ENCODE measurements at places on chromosomes 3 and 15.

DNA sequence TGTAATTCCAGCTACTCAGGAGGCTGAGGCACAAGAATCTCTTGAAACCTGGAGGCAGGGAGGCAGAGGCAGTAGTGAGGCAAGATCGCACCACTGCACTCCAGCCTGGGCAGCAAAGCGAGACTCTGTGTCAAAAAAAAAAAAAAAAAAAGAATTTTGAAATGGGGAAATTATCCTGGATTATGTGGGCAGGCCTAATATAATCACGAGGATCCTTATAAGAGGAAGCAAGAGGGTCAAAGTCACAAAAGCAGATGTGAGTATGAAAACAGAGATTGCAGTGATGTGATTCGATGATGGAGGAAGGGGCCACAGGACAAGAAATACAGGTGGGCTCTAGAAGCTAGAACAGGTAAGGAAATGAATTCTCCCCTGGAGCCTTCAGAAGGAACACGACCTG is 159.6 kb downstream of the LEKR1 start:
- DNase-seq: no peak

DNA sequence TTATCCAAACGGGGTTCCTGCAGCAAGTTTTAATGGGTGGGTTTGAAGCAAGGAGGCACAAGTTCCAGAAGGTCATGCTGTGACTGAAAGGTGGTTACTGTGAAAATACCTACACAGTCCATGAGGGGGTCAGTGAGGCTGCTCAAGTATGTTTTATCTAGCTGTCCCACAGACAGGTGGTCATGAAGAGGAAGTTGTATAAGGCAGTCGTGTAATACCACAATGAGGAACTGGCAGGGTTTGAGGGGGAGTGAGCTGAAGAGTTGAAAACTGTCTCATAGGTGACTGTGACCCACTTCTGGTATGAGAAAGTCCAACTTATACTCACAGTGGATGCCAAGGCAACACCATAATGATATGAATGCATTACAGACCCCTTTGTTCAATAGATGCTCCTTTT is 856.8 kb downstream of the OTOL1 start:
- DNase-seq: no peak

GRCh38 chr3:72232331-72232730 is 447.4 kb upstream of the PROK2 start:
- no peak for DNase-seq

DNA sequence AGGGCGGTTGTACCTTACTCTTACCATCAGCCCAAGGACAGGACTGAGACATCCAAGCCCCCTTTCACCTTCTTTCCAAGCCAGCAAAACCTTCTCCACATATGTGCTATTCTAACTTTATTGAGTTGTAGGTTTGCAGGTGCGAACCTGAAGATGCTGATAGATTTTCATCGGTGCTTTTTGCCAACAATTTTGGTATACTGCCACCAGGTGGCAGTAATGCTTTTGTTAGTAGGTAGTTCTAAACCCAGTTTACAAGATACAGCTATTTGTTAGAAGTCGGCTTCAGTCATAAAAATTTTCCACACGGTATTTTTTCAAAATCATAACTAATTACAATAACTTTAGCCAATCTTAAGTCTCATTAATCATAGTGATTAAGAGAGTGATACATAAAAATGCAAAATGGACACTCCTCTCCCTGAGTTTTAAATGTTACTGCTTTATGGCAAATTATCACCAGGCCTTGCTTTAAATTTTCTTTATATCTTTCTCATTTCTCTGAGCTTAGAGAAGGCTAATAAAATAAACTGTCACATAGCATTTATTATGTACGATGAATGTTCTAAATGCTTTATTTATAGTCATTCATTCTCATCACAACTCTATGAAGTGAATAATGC is 636 bp downstream of the TBC1D21 start:
- peak; percentile 65 for DNase-seq

DNA sequence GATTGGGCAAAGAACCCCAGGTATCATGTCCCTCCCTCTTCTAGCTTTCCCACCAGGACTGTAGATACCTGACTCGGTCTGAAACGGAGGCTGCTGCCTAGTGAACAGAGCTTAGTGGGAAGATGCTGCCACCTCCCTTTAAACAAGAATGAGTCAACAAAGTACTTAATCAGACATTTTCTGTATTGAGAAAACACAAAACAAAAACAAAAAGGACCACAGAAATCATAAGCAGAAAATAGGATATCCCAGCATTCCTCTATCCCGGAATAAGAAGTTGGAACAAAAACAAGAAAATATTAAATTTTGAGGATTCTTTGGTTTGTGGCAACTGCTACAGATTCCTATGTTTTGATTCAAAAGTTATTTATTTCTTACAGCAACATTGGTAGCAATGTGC is 51.7 kb upstream of the COL8A1 start:
- peak; percentile 78 for DNase-seq

- no peak for DNase-seq
Observed at GRCh38 chr3:40096661-40097111, 212.8 kb upstream of the EIF1B start.

DNA sequence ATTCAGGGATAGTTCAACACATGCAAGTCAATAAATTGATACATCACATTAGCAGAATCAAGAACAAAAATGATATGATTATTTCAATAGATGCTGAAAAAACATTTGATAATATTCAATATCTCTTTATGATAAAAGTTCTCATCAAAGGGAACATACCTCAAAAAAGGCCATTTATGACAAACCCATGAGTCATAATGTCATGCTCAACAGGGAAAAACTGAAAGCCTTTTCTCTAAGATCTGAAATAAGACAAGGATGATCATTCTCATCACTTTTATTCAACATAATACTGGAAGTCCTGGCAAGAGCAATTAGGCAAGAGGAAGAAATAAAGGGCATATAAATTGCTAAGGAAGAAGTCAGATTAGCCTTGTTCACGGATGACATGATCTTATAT is 54.1 kb upstream of the TMEM158 start:
- no peak for DNase-seq

- DNase-seq: no peak
Observed at GRCh38 chr3:122803977-122804376, 9.1 kb downstream of the SLC49A4 start.

DNA sequence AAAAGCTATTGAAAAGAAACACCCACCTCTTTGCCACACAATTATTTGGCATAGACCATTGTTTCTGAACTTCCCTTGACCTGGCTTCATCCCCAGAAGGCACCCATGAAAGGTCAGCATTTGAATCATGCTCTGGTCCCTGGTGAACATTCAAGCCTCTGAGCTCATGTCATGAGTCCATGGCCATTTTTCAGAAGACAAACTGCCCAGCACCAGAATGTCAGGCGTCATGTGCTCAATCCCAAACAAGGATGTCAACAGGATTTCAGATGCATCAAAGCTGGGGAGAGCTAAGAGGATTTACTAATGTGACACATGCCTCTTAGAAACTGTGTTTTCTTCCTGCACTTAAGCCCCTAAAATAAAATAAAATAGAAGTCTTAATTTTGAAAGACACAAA is 41.3 kb downstream of the TMED3 start:
- no peak for DNase-seq

GRCh38 chr3:13010780-13011572 is 62.3 kb downstream of the IQSEC1 start:
- DNase-seq: no peak

- peak; percentile 7 for DNase-seq
Observed at GRCh38 chr3:44988073-44988472, 12.0 kb downstream of the EXOSC7 start.

- no peak for DNase-seq
Observed at GRCh38 chr3:121752772-121753171, 3.2 kb upstream of the GOLGB1 start.

DNA sequence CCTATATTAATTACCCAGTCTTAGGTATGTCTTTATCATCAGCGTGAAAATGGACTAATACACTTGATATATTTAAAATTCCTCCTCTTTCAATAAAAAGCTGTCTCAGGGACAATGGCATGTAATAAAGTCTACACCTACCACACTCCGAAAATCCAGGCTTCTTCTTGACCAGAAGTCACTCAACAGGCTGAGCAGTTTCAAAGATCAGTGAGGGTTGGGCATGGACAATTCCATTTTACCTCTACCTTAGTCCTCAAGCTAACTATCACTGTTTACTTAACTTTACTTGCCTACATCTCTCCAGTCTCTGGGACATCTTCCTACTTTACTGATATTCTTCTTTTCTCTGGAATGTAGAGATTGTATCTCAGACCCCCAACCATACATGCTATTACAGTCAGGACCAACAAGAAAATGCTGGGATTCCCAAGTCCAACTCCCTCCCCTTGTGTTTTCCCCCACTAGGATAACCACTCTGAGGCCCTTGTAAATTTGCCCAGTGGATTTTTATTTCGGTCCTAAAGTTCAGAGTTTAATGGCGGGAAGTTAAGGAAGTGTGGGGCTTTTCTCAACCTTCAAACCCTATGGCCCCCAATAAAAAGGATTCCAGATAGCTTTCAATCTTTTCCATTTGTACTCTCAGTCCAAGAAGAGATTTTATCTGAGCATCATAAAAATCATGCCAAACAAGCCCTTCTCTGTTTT is 137.1 kb upstream of the TSC22D2 start:
- DNase-seq: no peak

DNA sequence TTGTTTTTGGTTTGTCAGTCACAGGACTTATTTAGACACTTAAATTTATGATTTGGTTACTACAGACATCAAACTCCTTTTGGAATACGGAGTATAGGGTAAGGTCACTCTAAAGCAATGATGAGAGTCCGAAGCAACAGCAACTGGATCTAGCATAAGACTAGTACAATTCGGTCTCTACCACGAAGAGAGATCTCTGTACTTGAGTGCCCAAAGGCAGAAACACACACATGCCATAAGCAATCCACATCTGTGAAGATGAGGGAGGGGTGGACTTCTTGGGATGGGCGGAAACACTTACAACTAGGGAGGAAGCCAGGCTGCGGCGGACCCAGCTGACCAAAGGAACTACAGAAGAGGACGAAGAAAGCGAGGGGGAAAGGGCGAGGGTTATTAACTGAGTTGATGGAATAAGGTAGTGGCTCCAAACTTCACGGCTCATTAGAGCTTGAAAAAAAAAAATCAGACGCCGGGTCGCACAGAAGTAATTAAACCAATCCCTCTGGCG is 595 bp downstream of the DPH6 start:
- peak; percentile 59 for DNase-seq

GRCh38 chr3:136353461-136353860 is 103.3 kb downstream of the PCCB start:
- no peak for DNase-seq

- no peak for DNase-seq
Observed at GRCh38 chr15:98713585-98714001, 65.3 kb downstream of the IGF1R start.

DNA sequence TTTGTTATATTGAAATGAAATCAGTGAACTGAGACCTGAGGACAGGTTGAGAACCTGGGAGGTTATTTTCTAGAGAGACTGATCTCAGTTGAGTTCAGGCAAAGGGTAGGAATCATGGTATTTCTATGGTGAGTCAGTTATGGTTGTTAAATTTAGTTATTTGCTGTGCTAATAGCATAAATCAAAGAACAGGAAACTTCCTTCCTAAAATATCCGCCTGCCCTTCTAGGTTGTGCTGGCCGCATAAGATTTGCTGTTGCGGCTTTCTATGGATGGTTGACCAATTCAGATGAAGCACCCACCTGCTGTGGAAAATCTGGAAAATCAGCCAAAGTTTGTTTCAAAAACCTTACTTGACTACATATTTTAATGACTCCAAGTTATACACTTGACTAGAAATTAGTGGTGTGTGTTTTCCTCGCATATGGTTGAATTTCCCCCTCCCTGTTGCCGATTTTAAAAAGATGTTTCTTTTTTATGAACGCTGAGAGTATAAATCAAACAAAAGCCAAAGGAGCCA is 52.6 kb downstream of the PLCL2 start:
- no peak for DNase-seq

DNA sequence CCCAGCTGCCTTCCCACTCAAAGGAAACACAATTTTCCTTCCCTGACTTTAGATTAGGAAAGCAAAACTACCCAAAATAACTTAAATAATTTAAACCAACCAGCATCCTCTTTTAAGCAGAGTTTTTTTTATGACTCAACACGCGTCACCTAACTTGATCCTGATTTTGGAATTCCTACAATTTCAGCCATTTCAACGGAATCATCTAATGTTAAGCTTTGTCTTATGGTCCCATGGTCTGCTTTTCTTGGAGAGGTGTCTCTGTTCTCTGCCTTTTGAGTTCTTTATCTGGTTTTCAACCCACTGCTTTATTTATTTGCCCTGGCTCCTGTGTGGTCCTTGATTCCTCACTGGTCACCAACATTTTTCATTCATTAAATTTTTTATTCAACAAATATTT is 219.2 kb upstream of the ARHGEF26 start:
- DNase-seq: peak; percentile 57

DNA sequence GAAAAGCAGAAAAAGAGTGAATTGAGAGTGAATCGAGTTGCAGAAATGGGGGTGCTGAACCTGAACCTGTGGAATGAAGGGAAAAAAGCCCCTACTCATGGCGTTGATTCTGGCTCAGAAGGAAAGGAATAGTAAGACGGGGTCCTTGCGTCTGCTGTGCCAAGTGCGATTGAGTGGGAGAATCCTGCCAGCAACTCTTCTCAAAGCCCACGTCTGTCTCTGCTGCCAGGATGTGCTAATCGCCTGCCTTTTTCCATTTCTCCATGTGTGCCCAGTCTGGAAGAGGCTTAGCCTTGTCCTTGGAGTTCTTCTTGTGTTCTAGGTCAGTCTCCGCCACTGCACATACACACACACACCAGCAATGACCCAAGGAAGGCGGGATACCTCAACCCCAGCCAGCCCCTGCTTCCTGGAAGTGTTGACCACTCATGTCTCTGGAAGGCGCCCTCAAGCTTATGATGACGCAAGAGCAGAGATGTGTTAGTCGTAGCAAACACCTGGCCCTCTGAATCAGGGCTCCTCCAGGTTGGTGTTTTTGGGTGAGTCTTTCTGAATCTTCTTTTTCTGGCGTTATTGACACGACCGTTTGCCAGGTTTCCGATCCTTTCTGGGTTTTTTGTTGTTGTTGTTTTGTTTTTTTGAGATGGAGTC is 262.4 kb upstream of the PROK2 start:
- no peak for DNase-seq

DNA sequence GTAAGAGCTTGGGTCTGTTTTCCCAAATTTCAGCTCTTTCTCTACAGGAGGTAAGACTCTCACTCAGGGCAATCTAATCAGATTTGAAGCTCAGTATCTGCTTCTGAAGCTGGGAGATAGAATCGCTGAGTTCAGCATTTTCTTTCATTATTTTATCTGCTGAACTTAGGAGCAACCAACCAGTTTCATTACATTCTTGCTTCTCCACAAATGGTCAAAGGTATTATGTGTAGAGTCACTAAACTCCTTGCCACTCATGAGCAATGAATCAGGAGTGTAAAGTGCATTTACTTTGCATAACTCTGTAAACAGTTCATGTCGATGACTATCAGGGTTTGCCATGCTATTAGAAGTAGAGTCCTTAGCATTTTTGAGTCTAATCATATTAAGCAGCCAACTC is 249.4 kb downstream of the CHL1 start:
- DNase-seq: no peak

GRCh38 chr3:166993015-166993630 is 387.0 kb downstream of the ZBBX start:
- peak; percentile 11 for DNase-seq

- DNase-seq: no peak
Observed at GRCh38 chr15:61404567-61404966, 175.5 kb upstream of the RORA start.

Measured in fibroblast of skin of scalp (primary cell).